Heart left ventricle (tissue), 16 donors: ENCODE measurements at places on chromosomes 2 and 18. TPM values are rescaled to one million over a fixed set of nuclear protein-coding genes. Genes with fewer than 3 reads are reported as not detected.

GRCh38 chr18:51630706-51631105, 433.2 kb upstream of the MEX3C start:
- H3K36me3 ChIP-seq = no peaks in the 10 kb centered on the region
- no peaks in the 10 kb centered on the region for H3K27me3 ChIP-seq
- no peaks in the 10 kb centered on the region for H3K4me1 ChIP-seq
- no peak for DNase-seq

GRCh38 chr2:161415034-161415986, 787 bp upstream of the TBR1 start:
- H3K27ac ChIP-seq = no peak overlapping the region
- H3K4me3 ChIP-seq = peak overlapping the region; percentile 56
- DNase-seq = no peak
- peaks cover 61% of the 10 kb centered on the region for H3K27me3 ChIP-seq

GRCh38 chr2:205680067-205680466, 2.2 kb upstream of the NRP2 start:
- H3K27ac ChIP-seq = no peak overlapping the region
- no peaks in the 10 kb centered on the region for H3K36me3 ChIP-seq
- no peak for DNase-seq
- H3K27me3 ChIP-seq = no peaks in the 10 kb centered on the region

DNA sequence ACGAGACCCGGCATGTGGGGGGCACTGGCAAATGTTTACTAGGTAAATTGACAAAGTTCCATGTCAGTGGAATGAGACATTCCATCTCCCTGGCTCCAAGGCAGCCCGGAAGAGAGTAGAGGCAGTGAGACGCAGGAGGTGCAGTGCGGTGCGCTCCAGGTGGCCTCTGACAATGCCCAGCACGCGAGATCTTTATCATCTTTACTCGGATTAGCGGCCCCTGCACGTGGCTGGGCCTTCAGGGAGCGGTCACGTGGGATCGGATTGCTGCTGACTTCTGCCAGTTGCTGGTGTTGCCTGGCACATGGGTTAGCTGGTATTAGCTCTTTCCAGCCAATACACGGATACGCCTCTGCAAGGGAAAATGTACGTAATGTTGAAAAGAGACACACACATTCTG, 151.2 kb upstream of the ALKAL2 start:
- no peak for DNase-seq
- no peaks in the 10 kb centered on the region for H3K4me1 ChIP-seq
- H3K27ac ChIP-seq = no peak overlapping the region
- H3K27me3 ChIP-seq = peaks cover 7% of the 10 kb centered on the region
- no peaks in the 10 kb centered on the region for H3K36me3 ChIP-seq
- H3K4me3 ChIP-seq = no peak overlapping the region

DNA sequence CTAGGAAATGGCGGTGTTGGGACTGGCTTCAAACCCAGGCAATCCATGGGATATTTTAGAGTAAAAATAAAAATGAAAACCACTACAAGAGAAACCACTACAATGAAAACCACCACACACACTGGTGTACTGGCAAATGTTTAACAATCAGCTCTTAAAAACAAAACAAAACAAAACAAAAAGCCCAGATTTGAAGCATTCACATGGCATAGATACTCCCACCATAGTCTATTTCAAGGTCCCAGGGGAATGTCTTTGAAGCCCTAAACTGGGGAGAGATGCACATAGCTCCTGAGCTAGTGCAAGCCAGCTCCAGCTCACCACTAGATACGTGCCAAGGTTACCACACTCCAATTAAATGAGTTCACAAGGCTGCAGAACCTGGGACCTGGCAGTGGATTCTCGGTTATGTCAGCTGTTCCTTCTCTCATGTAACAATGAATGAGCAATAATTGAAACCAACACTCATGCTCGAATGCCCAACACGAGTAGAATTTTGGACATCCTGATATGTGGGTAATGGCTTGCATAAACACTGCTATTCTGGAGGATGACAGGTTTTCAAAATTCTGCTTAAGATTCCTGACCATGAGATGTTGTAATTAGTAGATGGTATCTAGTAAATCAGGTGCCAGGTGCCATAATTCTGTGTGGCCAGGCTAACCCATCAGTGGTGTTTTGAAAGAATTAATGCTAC, 102.2 kb downstream of the OSBPL6 start:
- H3K27ac ChIP-seq = no peak overlapping the region
- no peaks in the 10 kb centered on the region for H3K36me3 ChIP-seq
- DNase-seq = no peak
- H3K27me3 ChIP-seq = no peaks in the 10 kb centered on the region
- no peak overlapping the region for H3K4me3 ChIP-seq
- H3K4me1 ChIP-seq = peaks cover 10% of the 10 kb centered on the region

- no peaks in the 10 kb centered on the region for H3K27me3 ChIP-seq
- peak; percentile 85 for DNase-seq
- peak overlapping the region; percentile 86 for H3K27ac ChIP-seq
- H3K4me1 ChIP-seq = peaks cover 23% of the 10 kb centered on the region
- H3K4me3 ChIP-seq = peak overlapping the region; percentile 19
Observed at GRCh38 chr18:23259701-23260681, 124.7 kb downstream of the CABLES1 start.

GRCh38 chr2:57602733-57603132, 443.9 kb upstream of the VRK2 start:
- no peaks in the 10 kb centered on the region for H3K27me3 ChIP-seq
- no peak overlapping the region for H3K4me3 ChIP-seq
- H3K27ac ChIP-seq = no peak overlapping the region
- H3K36me3 ChIP-seq = no peaks in the 10 kb centered on the region
- H3K4me1 ChIP-seq = no peaks in the 10 kb centered on the region

DNA sequence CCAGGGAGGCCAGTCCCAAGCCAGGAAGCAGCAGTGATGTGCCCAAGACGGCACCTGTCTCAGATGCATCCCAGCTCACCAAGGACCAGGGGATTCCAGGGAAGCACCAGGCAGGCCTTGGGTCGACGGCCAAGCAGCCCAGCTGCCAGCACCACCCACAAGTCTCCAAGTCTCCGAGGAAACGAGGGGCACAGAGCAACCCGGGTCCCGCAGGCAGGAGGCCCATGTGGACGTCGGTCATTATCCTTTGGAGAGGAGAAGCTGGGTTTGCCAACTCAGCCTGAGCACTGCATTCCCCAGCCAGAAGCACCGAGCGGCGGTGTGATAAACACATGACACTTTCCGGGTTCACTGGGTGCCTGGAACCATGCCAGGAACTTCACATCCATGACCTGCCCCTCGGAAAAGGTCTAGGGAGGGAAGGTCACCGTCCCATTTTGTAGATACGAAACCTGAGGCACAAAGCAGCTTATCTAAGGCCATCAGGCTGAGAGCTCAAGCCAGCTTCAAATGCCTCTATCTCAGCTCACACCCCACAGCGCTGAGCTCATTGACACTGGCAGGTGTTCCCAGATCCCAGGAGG, 104.5 kb downstream of the ZNF516 start:
- no peak overlapping the region for H3K27ac ChIP-seq
- H3K4me1 ChIP-seq = peaks cover 32% of the 10 kb centered on the region
- no peaks in the 10 kb centered on the region for H3K27me3 ChIP-seq
- H3K4me3 ChIP-seq = no peak overlapping the region

- no peak overlapping the region for H3K27ac ChIP-seq
- H3K4me3 ChIP-seq = no peak overlapping the region
- no peaks in the 10 kb centered on the region for H3K36me3 ChIP-seq
- DNase-seq = no peak
Observed at GRCh38 chr2:95001051-95001562, 24.4 kb upstream of the MAL start.

SDC1 gene
- 0.21 TPM for total RNA-seq

GRCh38 chr18:11724781-11725180, 35.7 kb downstream of the GNAL start:
- no peak for DNase-seq
- no peak overlapping the region for H3K27ac ChIP-seq
- peaks cover 7% of the 10 kb centered on the region for H3K27me3 ChIP-seq
- no peak overlapping the region for H3K4me3 ChIP-seq
- H3K4me1 ChIP-seq = no peaks in the 10 kb centered on the region
- H3K36me3 ChIP-seq = no peaks in the 10 kb centered on the region

DNA sequence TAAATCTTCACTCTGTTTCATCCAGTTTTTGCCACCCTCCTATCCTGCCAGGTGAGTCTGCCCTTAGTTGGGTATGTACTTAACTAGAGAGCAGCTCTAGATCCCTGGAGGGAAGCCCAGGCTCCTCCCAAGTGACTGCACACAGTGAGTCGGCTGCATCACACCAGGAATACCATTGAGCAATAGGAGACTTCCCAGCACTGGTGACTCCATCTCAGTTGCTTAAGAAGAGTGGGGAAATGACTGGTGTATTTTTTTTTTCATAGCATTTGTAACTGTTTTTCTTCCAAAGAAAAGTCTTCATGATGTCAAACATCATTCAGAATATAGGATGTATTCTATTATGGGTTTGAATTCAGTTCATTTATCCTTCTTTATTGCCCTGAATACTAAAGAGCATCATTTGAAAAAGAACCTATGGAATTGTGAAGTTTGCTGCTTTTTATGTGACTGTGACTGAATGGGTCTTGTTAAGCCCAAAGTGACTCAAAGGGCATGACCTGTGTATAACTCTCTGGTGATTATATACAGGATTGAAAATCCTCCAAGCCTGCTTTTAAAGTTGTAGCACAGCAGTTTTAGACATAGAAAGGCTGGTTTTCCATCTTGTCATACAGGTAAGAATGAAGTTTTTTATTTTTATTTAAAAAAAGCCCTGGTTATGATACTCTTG, 84.3 kb downstream of the MAP3K20 start:
- H3K27me3 ChIP-seq = no peaks in the 10 kb centered on the region
- H3K4me3 ChIP-seq = no peak overlapping the region
- DNase-seq = peak; percentile 95
- peaks cover 50% of the 10 kb centered on the region for H3K4me1 ChIP-seq
- H3K27ac ChIP-seq = peak overlapping the region; percentile 55

GRCh38 chr2:19124135-19124534, 234.3 kb downstream of the OSR1 start:
- peaks cover 11% of the 10 kb centered on the region for H3K4me1 ChIP-seq
- no peak for DNase-seq
- H3K27me3 ChIP-seq = no peaks in the 10 kb centered on the region
- H3K4me3 ChIP-seq = no peak overlapping the region
- H3K36me3 ChIP-seq = no peaks in the 10 kb centered on the region
- H3K27ac ChIP-seq = no peak overlapping the region

DNA sequence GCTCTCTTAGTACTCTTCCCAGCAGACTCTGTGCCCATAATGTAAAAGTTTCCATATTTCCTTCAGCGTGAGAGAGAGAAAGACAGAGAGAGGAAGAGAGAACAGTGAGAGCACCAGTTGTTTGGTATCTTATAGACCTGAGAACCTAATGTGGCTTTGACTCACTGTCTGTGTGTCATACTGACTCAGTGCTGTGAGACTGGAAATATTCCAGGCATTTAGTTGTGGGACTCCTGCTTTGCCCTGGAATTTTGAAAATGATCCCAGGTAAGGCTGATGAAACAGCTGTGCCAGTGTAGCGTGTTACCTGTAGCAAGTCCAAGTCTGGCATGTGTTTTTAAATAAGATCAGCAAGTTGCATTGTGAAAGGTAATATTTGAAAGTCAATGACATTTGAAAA, 87.9 kb upstream of the KCNH7 start:
- no peak overlapping the region for H3K4me3 ChIP-seq
- no peak overlapping the region for H3K27ac ChIP-seq
- H3K27me3 ChIP-seq = no peaks in the 10 kb centered on the region

GRCh38 chr18:78993014-78993926, 13.7 kb downstream of the SALL3 start:
- no peak overlapping the region for H3K27ac ChIP-seq
- H3K36me3 ChIP-seq = no peaks in the 10 kb centered on the region
- DNase-seq = no peak

ANKRD62 gene
- total RNA-seq = not detected

ALKAL2 gene
- 0.83 TPM for total RNA-seq

DNA sequence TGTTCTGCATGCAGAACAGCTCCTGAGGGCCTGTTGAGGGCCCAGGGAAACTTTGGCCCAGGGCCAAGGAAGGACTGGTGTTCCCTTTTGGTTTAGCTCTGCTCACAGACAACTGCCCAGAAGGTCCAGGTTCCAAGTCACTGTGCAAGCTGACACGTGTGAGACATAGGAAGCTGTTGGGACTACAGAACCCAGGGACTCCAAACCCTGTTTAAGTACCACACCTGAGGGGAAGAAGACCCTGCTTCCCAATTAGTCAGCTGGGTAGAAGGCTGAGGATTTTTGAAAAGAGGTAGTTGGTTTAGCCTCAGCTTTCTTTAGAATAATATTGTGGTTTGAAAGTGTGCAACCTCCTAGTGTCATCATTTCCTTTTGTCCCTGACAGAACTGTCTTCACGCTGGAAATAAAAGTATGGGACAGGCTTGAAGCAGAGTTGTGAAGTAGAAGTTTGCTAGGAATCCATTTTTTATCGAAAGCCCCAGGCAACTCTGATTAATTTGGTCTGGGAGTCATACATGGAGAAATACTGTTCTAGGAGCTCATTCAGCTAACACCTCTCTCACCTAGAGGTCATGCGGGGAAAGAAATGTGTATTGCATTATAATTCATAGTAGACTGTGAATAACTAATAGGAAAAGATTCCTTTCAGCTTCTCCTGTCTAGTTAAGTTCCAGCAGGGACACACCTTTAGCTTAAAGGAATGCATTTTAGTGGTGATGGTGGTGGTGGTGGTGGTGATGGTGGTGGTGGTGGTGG, 19.9 kb upstream of the IL1RL1 start:
- peak; percentile 47 for DNase-seq
- H3K4me3 ChIP-seq = no peak overlapping the region
- no peaks in the 10 kb centered on the region for H3K4me1 ChIP-seq
- H3K27ac ChIP-seq = no peak overlapping the region

GRCh38 chr2:229868794-229869193, 53.0 kb downstream of the TRIP12 start:
- peaks cover 7% of the 10 kb centered on the region for H3K4me1 ChIP-seq
- H3K27me3 ChIP-seq = no peaks in the 10 kb centered on the region
- DNase-seq = no peak
- H3K27ac ChIP-seq = no peak overlapping the region
- no peak overlapping the region for H3K4me3 ChIP-seq

DNA sequence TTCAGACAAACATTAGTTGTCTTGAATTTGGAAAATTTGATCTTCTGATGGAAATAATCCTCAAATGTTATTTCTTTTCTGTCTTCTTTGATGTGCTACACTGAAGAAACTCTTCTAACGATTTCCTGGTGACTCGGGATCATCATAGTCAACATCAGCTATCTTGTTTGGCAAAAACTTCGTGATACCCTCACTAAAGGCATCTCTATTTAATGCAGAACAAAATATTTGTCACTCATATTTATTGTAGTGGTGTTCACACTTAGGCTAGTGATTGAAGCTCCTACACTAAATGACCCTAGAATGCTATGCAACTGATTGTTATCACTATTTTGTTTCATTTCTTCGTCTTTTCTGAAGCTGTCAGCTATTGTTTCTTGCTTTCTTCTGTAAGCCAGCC, 334.7 kb upstream of the ZEB2 start:
- H3K4me3 ChIP-seq = no peak overlapping the region
- H3K27ac ChIP-seq = no peak overlapping the region
- H3K4me1 ChIP-seq = no peaks in the 10 kb centered on the region

- no peak for DNase-seq
- no peaks in the 10 kb centered on the region for H3K36me3 ChIP-seq
- H3K27ac ChIP-seq = no peak overlapping the region
- H3K4me1 ChIP-seq = no peaks in the 10 kb centered on the region
- H3K27me3 ChIP-seq = no peaks in the 10 kb centered on the region
Observed at GRCh38 chr18:60862988-60863387, 470.2 kb upstream of the CDH20 start.
